ENCODE measurements at places on chromosomes 5 and 9.
A peak's percentile ranks its signal among the peaks of the same experiment; 100 is the strongest.

GRCh38 chr9:2260417-2261306 lies 245.5 kb downstream of the SMARCA2 start:
- no peak for DNase-seq

DNA sequence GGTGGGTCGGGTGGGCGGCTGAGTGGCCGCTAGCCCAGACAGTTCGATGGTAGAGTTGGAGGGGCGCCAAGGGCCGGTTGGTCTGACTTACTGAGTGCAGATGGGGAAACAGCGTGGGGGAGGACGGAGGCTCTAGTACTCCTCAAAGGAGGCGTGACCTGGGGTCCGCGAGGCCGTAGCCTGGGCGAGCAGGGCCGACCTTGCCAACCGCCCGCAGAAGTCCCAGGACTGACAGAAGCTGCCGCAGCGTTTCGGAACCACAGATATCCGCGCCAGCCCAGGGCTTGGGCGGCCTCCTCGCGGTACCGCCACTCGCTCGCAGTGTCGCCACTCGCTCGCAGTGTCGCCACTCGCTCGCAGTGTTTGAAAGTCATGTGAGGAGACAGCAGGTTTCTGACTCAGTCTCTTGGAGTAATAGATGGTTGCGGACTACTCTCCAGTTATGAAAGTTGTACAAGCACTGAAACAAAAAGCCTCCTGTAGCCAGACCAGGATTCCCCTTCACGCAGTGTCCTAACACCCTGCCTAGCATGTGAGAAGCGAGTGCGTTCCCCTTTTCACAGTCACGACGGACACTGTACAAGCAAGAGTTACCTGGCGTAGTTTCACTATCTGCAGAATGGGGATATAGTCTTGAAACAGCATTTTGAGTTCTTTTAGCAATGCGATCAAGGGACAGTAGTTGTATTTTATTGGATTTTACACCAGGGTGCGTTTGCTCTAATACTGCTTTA lies 674 bp downstream of the TMEM38B start:
- peak; percentile 68 for DNase-seq

DNA sequence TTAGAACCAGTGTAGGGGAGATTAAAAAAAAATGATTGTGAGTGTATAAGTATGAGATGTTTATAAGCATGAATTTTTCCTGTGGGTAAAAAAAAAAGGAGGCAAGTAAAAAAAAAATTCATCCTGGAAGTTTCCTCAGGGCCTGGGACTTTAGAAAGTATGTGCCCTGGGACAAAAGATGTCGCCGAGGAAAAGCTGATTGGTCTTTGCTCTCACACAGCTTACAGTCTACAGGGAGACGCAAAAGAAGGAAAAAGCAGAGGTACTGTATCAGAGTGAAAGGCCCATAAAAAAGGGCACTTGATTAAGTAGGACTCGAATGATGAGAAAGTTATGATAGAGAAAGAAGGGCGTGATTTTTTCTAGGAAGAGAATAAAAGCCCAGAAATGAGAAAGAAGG lies 501.4 kb upstream of the MEF2C start:
- DNase-seq = no peak

DNA sequence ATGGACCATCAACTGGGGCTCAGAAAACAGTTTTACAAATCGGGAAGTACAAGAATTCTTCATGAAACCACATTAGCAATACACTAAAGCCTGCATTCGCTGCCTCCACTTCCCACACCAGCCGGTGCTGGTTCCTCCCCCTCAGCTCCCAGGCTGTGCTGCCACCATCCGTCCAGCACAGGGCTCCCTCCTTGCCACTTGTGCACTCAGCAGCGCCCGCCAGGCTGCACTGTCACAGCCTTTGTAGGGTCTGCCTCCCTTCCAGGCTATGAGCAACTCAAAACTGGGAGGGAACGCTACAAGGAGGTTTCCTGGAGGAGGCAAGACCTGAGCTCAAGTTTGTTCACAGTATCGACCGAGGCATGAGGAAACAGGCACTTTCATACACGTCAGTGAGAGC lies 7.7 kb downstream of the MAPK9 start:
- DNase-seq = no peak

DNA sequence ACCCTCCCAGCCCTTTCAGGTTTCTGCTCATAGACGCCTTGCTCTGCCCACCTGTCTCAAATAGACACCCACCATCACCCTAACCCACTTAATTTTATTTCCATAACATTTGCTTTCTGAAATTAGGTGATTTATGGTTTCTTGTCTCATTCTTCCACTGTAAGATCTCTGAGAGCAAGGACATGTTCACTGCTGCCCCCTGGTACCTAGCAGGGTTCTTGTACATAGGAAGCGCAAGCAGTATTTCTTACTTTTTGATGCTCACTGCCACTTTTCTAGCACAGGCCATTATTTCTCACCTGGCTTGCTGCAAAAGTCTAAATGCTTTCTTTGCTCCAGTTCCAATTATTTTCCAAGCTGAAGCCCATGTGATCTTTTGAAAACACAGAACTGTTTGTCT lies 16.8 kb downstream of the C9orf57 start:
- DNase-seq = no peak

DNA sequence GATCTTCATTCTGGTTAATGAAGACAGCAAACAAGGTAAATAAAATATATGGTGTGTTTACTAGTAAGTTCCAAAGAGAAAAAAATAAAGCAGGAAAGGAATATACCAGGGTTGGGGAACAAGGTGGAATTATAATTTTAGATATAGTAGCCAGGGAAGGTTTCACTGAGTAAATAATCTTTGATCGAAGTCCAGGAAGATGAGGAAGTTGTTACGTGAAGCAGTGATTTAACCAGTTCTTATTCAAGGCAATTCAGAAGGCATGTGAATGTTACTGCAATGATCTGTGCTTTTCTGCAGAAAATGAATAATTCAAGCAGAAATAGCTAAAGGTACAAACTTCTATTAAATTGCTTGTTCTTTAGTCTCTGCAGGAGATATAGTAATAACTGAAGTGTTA lies 6.2 kb downstream of the SMIM32 start:
- DNase-seq = no peak

- no peak for DNase-seq
Measured at GRCh38 chr9:3646226-3646625, 120.4 kb upstream of the RFX3 start.

DNA sequence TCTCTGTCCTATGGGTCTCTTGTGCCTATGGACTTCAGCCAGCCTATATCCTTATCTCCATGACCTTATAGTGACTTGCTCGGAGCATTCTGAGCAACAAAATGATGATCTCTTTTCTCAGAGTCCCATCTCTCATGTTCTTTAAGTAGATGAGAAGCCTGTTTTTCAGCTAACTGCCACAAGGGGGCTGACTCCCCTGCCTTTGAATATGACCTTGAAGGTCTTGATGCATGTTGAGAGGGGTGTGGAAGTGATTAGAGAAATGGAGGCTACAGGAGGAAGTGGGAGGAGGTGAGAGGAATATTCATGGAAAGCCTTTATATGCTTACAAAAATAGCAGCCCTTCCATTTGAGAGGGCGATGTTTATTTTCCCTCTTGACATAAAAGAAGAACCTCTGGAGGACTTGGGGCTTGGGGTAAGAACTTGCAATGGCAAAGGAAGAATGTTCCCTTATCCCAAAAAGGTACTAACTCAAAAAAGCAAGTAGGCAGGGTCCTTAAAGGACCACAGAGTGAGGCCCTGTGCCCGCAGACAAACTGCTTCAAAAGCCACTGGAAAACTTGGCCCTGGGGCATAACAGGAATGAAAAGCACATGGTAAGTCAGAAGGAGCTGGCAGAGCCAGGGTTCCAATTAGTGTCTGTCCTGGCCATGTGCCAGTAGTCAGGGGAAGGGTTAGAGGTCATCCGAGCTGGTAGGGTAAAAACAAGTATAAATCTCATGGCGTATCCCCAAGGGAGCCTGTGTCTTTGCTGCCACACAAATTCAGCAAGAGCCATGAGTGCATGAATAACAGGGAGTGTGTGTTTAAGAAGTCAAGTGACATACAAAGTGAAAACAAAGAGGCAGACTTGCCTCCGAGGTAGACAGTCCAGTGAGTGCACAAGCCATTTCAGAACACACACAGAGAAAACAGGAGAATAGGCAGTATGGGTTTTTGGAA lies 39.1 kb downstream of the FGD3 start:
- peak; percentile 4 for DNase-seq

- no peak for DNase-seq
Measured at GRCh38 chr5:7495131-7495517, 99.2 kb downstream of the ADCY2 start.

GRCh38 chr5:147081311-147081764 lies 153.5 kb upstream of the STK32A start:
- no peak for DNase-seq

- DNase-seq = no peak
Measured at GRCh38 chr9:68894502-68894901, 119.4 kb downstream of the PRKACG start.

DNA sequence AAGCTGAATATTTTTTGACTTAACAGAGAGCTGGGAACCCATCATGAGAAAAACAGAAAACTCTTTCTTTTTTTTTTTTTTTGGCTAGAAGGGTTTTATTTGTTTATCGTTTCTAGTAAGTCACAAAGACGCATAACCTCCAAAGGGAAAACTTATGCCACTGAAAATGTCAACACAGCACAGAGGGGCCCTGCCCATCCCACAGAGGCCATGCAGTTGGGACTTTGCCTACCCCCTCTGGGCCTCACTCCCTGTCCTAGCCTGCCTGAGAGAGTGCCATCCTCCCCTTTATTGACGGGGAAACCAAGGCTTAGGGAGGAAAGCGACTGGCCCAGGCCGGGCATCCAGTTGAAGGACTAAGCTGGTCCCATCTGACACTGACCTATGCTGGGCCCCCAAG lies 74.7 kb downstream of the VAV2 start:
- no peak for DNase-seq

DNA sequence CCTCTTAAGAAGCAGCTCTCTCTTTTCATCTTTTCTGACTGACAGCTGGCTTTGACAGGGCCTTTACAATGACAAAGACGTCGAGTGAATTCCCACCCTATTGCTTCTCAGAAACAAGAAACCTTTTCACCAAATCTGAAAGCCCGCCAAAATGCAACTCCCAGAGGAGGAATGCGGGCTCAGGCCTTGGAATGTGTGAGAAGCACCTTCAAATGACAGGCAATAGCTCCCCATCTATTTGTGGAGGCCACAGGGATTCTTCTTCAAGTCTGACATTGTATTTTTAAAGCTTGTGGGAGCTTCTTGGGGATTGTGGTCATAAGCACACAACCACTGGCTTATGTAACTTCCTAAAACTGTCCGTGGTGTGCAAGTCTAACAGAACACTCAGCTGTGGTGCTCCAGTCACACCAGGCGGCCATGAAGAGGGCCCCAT lies 72.7 kb downstream of the DPYSL3 start:
- no peak for DNase-seq

DNA sequence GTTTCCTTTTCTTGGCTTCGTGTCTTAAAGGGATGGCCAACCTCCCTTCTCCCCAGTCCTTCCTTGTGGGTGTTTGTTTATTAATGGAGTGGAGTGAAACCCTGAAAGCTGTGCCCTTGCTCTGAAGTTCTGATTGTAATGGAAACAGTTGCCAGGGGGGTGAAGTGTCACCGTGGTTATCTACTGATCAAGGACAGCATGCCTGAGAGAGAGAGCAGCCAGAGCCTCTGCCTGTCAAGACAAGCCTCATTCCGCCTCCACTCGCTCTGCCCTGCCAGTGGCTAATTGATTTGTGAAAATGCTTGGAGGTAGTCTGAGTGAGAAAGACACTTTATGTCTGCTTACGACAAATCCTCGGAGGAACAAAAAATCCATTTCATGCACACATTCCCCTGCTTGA lies 143.7 kb upstream of the SLC30A5 start:
- DNase-seq = no peak

GRCh38 chr5:168976311-168976970 lies 324.5 kb downstream of the SLIT3 start:
- DNase-seq = no peak

- no peak for DNase-seq
Measured at GRCh38 chr5:107301999-107302398, 368.7 kb downstream of the EFNA5 start.
